ENCODE measurements at places on chromosomes 2 and 18.

GRCh38 chr18:79846936-79847557 lies 49.3 kb downstream of the KCNG2 start:
- no peak for DNase-seq

DNA sequence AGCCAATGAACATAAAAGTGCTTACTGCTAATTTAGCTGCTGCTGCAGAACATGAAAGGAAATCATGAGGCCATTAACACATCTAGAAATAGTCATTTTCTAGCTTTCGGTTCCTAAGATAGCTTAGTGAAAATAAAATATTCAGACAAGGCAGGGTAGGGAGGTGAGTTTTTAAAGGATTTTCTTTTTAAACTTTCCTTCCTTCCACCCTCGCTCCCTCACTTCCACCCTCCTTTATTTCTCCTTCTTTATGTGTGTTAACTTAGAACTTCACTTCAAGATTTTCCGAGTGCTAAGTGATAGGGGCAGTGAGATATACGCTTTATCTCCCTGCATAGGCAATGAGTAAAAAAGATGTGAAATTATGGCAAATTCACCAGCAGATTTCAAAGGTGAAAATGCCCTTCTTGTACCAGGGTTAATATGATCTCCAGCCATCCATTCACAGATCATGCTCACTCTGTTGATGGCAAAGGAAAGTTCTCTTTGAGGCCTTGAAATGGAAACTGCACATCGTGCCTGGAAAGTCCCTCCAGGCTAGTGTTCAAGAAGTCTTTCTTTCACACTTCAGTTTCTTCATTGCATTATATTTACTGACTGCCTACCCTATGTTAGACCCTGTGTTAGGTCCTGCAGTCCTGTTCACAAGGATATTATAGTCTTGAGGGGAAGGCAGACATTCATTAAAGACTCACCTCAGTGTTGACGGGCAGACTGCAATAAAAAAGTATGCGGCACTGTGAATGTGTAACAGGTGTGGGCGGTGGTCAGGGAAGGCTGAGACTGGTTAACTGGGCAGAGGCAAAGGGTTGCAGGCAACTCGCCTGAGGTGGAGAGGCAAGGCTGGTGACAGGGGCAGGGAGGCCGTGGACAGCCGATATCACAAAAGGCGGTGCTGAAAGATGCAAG lies 200.8 kb downstream of the PLCL1 start:
- no peak for DNase-seq

GRCh38 chr2:223723954-223724411 lies 113.4 kb downstream of the AP1S3 start:
- no peak for DNase-seq

DNA sequence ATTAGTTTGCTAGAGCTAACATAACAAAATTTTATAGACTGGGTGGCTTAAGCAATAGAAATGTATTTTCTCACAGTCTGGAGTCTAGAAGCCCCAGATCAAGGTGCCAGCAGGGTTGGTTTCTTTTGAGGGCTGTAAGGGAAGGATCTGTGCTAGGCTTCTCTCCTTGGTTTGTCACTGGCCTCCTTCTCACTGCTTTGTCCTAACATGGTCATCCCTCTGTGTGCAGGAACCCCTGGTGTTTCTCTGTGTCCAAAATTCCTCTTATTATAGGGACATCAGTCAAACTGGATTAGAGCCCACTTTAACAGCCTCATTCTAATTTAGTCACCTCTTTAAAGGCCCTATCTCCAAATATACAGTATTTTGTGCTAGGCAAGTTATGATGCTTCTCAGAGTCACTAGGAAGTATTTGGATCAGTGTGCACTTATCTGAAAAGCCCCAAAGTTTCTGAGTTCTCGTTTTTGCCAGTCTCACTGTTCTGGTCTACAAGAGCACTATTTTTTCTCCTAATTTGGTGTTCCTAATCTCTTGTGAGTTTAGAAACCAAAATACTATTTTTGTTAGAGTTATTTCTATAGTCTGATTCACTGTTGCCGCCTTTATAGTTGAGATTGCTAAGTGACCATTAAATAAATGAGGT lies 29.0 kb downstream of the ZC3H6 start:
- DNase-seq, result no peak

DNA sequence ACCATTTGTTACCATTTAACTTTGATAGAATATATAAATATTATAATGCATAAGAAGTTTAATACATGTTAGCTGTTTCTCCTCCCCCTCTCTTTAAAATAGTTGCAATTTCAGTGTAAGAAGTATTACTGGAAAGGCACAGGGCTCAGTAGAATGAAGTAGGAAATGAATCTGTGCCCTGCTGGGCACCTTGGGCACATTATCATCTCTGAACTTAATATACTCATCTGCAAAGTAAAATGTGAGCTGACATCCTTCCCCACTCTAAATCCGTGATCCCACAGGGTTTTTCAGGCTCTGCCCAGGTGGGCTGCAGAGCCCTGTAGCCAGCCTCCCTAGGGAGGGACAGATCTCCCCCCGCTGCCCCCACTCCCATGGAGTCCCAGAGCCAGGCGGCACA lies 56.8 kb downstream of the DPP4 start:
- DNase-seq, result no peak

GRCh38 chr18:32760391-32760790 lies 12.4 kb downstream of the KLHL14 start:
- no peak for DNase-seq

- DNase-seq, result no peak
Observed at GRCh38 chr18:10563886-10564285, 38.1 kb downstream of the NAPG start.

DNA sequence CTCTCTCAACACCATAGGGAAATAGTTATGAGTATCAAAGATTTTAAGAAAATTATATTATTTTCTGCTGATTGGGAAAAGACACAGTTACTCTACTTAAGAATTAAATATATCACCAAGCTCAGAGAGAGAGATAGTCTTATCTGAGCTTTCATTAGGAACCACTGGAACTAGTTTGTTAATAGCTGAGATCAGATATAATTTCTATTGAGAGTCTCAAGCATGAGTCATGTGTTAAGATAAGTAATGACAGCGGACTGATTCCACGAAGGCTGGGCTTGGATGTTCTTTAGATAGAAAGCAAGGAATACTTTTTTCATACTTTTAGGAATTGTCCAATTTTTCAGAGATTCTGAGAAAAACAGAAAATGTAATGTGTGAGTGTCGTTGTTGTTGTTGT lies 44.4 kb upstream of the RBM44 start:
- no peak for DNase-seq

- no peak for DNase-seq
Observed at GRCh38 chr2:157246765-157247407, 10.6 kb upstream of the GALNT5 start.

GRCh38 chr18:62760403-62760734 lies 45.0 kb downstream of the PHLPP1 start:
- DNase-seq, result no peak

DNA sequence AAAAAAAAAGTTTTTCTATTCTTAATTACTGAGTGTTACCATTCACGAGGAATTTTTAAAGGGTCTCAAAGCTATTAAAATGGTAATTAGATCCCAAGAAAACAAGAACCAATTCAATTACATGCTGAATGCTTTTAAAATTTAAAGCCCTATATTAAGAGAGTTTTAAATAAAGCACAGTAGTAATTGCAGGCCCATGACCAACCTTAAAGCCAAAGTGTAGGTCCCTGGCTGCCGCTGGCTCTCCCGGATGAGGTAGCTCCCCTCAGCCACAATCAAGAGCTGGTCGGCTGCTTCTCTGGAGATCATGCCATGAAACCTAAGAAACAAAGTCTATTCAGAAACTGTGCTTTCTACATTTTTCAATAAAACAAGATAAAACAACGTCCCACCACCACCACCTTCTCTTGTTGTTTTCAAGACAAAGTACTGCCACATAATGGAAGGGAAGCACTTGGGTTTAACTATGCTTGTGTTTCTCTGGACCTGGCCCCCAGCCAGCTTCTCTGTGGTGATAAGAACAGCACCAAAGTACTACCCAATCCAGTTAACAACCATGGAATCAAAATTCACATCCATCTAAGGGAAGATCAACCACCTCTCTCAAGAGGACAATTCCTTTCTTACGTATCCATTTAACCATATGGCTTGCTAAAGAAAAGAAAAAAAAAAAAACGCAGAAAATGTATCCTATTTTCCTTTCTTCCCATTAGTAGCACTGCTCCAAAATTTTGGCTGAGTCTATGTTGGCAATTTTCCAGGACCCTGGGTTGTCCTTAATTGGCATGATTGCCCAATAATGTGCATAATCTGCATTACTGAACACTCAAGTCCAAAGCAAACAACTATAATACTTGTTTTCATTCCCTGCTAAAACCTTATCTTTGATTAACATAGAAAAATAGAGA lies 90.1 kb downstream of the CHN1 start:
- DNase-seq, result no peak

DNA sequence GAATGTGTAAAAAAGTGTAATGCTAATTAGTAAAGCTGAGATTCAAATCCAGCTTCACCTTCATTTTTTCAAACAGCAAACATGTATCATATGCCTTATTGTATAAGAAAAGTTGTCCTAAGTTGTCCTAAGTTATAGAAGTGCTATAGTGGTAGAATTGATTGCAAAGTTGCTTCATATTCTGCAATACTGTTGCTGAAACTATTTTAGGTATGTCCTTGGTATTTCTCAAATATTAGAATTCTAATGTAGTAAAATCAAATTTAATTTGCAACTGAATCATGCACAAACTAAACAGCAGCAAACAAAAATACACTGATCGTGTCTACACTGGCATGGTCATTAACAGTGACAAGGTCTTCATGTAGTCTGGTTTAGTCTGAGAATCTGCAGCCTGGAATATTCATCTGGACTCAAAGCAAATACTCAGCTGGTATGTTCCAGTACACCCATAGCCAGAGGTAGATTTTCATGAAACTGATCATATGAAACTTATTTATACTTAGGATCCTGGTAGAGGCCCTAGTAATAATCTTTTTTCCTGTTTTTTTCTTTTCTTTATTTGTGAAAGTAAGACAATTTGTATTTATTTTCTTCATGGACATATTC lies 555.6 kb upstream of the ZEB2 start:
- no peak for DNase-seq

- no peak for DNase-seq
Observed at GRCh38 chr2:71896385-71897136, 251.1 kb downstream of the CYP26B1 start.

DNA sequence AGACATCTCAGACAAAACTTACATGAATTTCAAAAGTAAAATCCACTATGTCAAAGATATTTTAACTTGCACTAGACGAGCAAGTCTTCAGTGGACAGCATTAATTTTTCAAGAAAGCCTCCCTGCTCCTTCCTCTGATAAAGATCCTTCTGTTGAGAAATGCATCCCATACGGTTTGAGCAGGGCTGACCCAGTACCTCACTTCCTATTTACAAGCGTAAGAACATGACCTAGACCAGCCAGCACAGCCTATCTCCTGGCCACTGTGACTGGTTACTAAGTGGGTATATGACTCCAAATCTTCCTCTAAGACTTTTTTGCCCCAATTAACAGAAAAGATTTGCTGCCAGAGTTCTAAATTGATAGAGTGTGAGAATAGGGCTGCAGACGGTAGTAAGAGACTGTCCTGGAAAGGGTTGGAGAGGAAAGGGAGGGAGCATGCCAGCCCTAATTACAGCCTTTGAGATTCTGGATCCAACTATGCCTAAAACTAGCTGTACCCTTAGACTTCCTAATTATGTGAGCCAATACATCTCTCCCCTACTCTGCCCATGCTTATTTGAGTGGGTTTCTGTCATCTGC lies 108.4 kb downstream of the PRELID3A start:
- no peak for DNase-seq

DNA sequence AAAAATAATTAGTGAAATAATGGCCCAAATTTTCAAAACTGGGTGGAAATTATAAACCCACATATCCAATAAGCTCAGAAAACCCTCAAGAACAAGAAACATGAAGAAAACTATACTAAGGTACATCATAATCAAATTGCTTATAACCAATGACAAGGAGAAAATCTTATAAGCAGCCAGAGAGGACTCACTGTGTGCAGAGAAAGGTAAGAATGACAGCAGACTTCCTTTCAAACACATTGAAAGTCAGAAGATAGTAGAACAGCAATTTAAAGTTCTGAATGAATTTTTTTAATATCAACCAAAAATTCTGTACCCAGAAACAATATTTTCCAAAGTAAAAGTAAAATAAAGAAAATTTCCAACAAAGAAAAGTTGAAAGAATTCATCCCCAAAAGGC lies 197.7 kb upstream of the RAB12 start:
- DNase-seq, result no peak

DNA sequence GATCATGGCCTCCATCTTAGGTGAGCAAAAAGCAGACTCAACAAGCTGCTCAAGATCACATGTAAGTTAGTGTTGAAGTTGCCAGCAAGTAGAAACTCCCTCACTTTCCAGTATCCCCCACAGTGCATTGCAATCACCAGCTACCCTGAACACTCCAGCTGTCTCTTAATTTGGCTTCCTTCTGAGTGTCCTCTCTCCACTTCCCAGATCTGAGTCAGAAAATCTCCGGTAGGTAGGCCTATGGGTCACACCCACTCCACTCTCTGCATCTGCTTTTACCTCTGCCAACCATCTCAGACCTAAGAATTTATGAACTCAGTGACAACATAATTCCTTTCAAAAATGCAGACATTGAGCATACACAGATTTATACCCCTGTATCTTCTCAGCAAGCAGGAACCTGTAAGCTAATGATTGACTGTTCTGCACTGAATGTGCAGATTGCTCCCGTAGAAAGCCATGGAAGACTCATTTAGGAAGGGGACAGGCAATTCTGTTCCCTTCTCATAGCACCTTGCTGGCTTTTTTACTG lies 656.9 kb downstream of the EPHA4 start:
- DNase-seq, result no peak

GRCh38 chr2:33476793-33477190 lies 343 bp downstream of the RASGRP3 start:
- no peak for DNase-seq
